A549 treated with Hydrocortisone at 1 μM for 4 hours (cell line): ENCODE measurements at places on chromosomes 6 and 20. TPM values are rescaled to one million over a fixed set of nuclear protein-coding genes. Genes with fewer than 3 reads are reported as not detected.

DYNLT2 gene
- 0.46 to 0.69 TPM (median 0.61 TPM) in 5 replicates for total RNA-seq

PLEKHG1 gene
- total RNA-seq: 0.32 to 1.3 TPM (median 0.58 TPM) in 5 replicates

MAP3K5 gene
- 1.9 to 2.2 TPM (median 2.2 TPM) in 5 replicates for total RNA-seq

ARHGAP18 gene
- 4.0 to 6.3 TPM (median 5.2 TPM) in 5 replicates for total RNA-seq

MAS1 gene
- total RNA-seq: not detected in 5 replicates

SIM1 gene
- total RNA-seq: not detected in 5 replicates

HFE gene
- 8.0 to 14.6 TPM (median 12.4 TPM) in 5 replicates for total RNA-seq

MYB gene
- 0.59 to 1.2 TPM (median 0.95 TPM) in 5 replicates for total RNA-seq

CDH22 gene
- 0.02 to 0.05 TPM (median 0.03 TPM) in 4 of 5 replicates, not detected in the other for total RNA-seq

LY6G6C gene
- 0.13 to 0.18 TPM in 2 of 5 replicates, not detected in the others for total RNA-seq

KIAA1755 gene
- 0.08 to 0.23 TPM (median 0.15 TPM) in 5 replicates for total RNA-seq

CASS4 gene
- 0.02 to 0.12 TPM in 2 of 5 replicates, not detected in the others for total RNA-seq

ZNF335 gene
- total RNA-seq: 7.3 to 9.1 TPM (median 8.9 TPM) in 5 replicates

OSER1 gene
- 49.8 to 56.3 TPM (median 54.7 TPM) in 5 replicates for total RNA-seq

CRISP2 gene
- total RNA-seq: not detected in 5 replicates

HCK gene
- total RNA-seq: 0.09 to 0.13 TPM (median 0.11 TPM) in 5 replicates

SNX5 gene
- total RNA-seq: 223 to 239 TPM (median 236 TPM) in 5 replicates

PACRG gene
- 0.09 TPM in 1 of 5 replicates, not detected in the others for total RNA-seq

ABHD16B gene
- 0.08 to 0.13 TPM in 2 of 5 replicates, not detected in the others for total RNA-seq

OR2H1 gene
- not detected in 5 replicates for total RNA-seq

TRIM31 gene
- 0.56 to 0.85 TPM (median 0.63 TPM) in 5 replicates for total RNA-seq

KHDC1 gene
- total RNA-seq: 2.9 to 3.5 TPM (median 3.3 TPM) in 5 replicates

DEFB124 gene
- 0.38 to 1.1 TPM (median 0.76 TPM) in 3 of 5 replicates, not detected in the others for total RNA-seq
